Fibroblast of gingiva (primary cell): ENCODE measurements at places on chromosomes 7 and 10.

- no peak for DNase-seq
Observed at GRCh38 chr10:87500646-87501048, 4.0 kb upstream of the MINPP1 start.

DNA sequence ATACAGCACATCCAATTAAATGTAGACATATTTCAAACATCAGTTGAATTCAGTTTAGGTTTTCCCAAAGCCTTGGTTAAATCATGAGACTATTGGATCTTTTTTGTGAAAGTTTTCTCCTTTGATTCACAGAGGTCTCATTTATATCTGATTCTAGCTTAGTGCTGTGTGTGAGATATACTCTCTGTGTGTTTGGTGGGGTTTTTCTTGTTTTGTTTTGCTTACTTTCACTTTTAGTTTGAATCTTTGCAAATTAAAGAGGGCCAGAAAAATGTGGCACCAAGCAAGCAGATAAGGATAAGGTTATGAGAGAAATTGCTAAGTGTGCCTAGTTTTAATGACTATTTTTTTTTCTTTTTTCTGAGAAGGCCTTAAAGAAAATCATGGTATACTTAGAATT, 12.6 kb upstream of the OR6B1 start:
- no peak for DNase-seq

DNA sequence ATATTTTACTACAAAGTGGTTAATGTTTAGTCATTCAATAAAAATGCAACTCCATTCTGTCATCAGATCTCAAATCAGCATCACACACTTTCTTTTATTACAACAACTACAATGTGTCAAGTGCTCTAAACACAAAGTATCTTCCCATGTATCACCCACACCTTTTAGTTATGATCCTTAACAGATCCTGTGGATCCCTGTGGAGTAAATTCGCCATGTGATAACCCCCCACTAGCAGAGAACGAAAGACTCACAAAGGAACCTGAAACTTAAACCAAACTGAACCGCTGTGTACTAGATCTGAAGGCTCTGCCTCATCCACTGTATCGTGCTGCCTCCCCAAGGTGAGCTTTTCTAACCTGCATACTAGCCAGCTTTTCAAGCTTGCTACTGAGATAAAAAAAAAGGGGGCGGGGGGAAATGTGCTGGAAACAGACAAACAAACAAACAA, 1.7 kb downstream of the DPY19L1 start:
- DNase-seq = peak; percentile 8

GRCh38 chr7:5625938-5626337, 155.5 kb downstream of the RNF216 start:
- DNase-seq = peak; percentile 39

DNA sequence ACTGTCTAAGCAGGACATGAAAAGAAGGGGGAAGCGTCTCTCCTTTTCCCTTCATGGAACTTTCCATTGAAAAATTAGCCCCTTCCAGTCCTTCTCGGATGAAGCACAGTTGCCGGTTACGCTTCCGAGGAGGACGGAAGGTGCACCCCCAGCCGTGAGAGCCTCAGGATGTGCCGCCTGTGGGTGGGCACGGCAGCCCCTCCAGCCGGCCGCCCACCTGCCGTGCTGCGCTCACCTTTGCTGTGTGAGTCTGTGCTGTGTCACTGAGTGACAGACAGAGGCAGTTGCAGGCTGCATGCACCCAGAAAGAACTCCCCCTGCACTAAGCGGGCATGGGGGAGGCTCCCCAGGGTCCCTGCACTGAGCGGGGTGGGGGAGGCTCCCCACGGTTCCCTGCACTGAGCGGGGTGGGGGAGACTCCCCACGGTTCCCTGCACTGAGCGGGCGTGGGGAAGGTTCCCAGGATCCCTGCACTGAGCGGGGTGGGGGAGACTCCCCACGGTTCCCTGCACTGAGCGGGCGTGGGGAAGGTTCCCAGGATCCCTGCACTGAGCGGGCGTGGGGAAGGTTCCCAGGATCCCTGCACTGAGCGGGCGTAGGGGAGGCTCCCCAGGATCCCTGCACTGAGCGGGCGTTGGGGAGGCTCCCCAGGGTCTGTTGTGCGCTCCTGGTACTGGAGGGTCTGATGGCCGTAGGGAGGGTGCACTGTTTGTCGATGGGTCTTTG, 74.2 kb downstream of the DNAJB6 start:
- no peak for DNase-seq

DNA sequence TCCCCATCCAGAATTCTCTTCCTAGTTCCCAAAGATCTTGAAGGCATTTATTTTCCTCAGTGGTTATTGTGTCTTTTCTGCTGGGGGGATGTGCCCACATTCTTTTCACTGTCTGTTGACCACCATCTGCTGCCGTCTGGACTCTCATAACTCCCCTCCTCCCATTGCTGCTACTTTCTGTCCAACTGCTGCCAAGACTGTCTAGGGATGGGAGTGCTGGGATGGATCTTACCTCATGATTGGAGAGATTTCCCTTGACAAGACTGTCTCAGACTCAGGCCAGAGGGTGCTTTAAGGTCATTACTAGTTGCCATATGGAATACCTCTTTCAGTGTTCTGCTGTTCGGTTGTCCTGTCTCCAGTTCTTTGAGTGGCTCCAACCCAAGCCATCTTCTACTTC, 141.6 kb downstream of the C1GALT1 start:
- no peak for DNase-seq

GRCh38 chr10:31669357-31669756, 259.3 kb downstream of the ARHGAP12 start:
- DNase-seq = peak; percentile 54

GRCh38 chr10:120495226-120496009, 38.4 kb downstream of the PLPP4 start:
- DNase-seq = no peak

GRCh38 chr10:43980313-43980712, 331.6 kb upstream of the ZNF32 start:
- DNase-seq = no peak

DNA sequence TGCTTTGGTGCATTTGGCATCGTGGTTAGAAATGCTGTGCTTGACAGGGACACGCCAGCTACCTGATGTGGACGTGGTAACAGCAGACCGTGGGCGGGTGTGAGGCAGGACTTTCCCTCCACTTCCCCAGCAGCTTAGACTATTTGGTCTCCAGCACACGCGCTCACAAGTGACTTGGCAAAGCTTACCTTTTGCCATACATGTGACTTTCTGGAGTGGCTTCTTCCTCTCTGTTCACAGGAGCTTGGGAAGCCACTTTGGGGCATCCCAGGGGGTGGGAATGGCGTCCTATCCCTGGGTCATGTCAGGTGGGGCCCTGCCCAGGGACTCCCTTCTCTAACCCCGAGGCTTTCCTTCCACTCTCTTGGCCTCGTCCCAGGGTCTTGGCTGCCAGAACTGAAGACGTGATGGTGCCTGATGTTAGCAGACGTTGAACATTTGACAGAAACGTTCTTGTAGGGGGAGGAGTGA, 228.7 kb upstream of the KLF6 start:
- no peak for DNase-seq

GRCh38 chr10:106278383-106278782, 886.1 kb downstream of the SORCS1 start:
- no peak for DNase-seq

- DNase-seq = no peak
Observed at GRCh38 chr7:158318511-158318913, 269.1 kb downstream of the PTPRN2 start.

- peak; percentile 29 for DNase-seq
Observed at GRCh38 chr10:58820861-58821751, 308.4 kb downstream of the BICC1 start.

DNA sequence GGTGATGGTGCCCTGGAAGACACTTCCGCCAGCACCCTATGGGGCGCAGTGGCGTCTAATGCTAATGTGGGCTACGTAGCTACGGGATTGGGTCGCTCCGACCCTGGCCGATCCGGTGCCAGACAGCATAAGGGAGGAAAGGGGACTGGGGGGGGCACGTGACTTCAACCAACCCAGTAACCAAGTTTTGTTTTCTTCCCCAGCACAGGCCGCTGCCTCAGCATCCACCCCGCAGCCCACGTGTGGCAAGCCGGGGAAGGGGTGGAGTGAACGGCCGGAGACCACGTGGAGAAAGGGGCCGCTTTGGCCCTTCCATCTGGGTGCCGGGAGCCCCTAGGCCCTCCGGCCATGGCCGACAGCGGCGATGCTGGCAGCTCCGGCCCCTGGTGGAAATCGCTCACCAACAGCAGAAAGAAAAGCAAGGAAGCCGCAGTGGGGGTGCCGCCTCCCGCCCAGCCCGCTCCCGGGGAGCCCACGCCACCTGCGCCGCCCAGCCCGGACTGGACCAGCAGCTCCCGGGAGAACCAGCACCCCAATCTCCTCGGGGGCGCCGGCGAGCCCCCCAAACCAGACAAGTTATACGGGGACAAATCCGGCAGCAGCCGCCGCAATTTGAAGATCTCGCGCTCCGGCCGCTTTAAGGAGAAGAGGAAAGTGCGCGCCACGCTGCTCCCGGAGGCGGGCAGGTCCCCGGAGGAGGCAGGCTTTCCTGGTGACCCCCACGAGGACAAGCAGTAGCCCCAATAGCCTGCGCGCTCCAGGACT, 2.5 kb downstream of the PRR15 start:
- DNase-seq = no peak

DNA sequence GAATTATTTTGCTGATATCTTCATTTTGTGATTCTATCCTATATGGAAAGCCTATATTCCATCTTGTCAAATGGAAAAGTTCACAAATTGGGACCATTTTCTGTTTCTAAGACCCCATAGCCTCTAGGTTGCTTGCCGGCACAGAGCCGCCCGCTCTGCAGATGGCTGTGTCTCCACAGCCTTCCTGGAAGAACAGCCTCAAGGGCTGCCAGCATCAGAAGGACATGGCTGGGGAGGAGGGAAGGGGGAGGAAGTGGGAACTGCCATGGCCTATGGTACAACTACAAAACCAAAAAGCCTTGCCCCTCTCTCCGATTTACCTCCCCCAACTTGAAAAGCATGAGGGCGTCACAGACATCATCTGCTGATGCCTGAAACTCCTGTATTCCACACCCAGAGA, 75.9 kb downstream of the LANCL2 start:
- DNase-seq = no peak

GRCh38 chr7:15131661-15132060, 229.1 kb upstream of the DGKB start:
- no peak for DNase-seq

DNA sequence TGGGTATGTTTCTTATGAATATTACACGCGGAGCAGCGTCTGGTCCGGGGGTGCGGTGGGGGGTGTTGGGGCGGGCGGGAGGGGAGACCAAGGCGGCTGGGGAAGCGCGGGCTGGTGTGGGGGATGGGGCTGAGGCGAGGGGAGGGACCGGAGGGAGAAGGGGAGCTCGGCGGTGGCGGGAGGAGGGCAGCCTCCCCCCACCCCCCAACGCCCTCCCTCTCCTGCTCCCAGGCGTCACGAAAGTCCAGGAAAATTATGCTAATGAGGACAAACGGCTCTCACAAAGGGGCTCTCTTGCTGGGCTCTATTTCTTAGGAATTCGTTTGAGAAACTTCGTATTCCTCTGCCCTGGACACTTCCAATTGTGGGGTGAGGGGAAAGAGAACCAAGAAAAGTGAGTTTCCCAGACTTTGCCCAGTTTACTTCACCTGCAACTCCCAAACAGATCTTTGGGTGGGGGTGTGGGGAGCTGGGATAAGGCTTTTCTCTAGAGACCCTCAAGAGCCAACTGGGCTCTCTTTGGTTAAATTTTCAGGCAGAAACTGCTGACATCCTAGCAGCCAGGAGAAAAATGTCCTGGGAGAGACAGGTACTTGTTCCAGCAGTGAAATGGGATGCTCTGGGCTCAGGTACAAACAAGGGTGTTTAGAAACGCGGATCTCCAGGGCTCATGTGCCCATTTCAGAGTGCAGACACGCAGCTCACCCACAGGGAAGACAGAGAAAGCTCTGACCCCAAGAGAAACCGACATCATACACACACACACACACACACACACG, 11.7 kb upstream of the HOXA2 start:
- no peak for DNase-seq

- peak; percentile 29 for DNase-seq
Observed at GRCh38 chr10:32377458-32378259, 30.7 kb upstream of the EPC1 start.

- no peak for DNase-seq
Observed at GRCh38 chr10:43674553-43675210, 26.0 kb upstream of the ZNF32 start.

- no peak for DNase-seq
Observed at GRCh38 chr7:18471476-18472160, 23.9 kb upstream of the HDAC9 start.

- no peak for DNase-seq
Observed at GRCh38 chr7:515628-516027, 4.0 kb downstream of the PDGFA start.

DNA sequence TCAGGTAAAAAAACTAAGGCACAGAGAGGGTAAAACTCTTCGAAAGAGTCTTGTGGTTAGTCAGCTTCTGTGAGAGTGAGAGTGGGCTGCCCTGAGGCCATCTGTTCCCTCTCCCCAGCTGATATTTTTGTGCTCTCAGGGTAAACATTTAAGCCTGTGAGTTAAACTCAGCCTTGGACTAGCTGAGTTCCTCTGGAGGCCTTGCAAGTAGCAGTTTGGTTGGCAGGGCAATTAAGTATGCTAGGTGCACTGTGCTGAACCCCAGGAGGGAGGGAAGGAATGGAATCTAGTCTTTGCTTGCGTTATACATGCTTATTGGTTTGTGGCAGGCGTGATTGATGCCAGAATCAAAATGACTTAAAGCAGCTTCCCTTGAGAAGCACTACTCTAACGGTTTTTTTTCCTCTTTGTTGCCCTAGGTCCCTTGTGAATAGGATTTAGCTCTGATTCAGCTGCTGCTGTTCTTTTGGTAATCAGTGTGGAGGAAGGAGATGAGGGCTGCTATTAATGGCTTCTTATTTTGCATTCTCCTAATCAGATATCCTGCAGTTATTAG, 140.2 kb downstream of the AUTS2 start:
- no peak for DNase-seq
